ELF-1 (cell line): ENCODE measurements at places on chromosomes 1 and 21.
A peak's percentile ranks its signal among the peaks of the same experiment; 100 is the strongest.

DNA sequence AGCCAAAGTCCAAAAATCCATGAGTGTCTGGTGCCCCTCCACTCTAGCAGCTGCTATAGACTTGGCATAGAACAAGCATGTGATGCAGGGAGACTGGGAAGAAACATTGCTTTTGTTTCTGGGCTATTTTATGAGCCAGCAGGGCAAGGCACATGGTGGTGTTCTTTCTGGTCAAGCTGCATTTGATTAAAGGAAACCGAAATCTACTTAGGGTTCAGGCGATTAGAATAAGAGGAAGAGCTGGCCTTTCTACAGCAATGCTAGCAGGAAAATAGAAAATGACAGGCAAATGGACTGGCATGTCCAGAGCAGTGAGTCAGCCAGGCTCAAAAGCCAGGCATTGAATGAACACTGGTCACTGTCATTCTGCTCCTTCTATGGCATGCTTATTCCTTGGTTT is 28.5 kb upstream of the ARHGAP29 start:
- no peak for DNase-seq

GRCh38 chr1:152071123-152071522 is 17.7 kb downstream of the TCHHL1 start:
- no peak for DNase-seq

GRCh38 chr1:18927654-18928272 is 25.4 kb upstream of the ALDH4A1 start:
- no peak for DNase-seq

GRCh38 chr1:160428655-160429054 is 28.3 kb downstream of the VANGL2 start:
- DNase-seq = peak; percentile 43

DNA sequence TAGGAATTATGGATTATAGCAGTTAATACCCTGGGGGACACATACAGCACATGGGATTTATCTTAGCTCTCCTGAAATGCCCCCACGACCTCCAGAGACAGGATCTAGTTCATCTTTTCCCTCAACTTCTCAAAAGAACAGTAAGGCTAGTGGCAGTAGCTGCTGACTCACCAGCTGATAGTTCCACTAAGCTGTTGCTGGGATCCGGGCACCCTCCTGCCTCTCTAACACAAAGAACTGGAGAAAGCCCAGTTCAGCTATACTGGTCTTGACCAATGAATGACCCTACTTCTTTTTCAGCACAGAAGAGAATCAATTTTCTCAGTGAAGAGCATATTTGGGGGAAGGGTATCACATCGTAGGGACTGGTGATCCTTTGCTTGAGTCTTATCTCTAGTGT is 84.1 kb downstream of the PGBD5 start:
- DNase-seq = no peak

- DNase-seq = no peak
Observed at GRCh38 chr1:71783071-71783470, 499.3 kb downstream of the NEGR1 start.
